ENCODE measurements at places on chromosomes 3 and 15.
A peak's percentile ranks its signal among the peaks of the same experiment; 100 is the strongest.

DNA sequence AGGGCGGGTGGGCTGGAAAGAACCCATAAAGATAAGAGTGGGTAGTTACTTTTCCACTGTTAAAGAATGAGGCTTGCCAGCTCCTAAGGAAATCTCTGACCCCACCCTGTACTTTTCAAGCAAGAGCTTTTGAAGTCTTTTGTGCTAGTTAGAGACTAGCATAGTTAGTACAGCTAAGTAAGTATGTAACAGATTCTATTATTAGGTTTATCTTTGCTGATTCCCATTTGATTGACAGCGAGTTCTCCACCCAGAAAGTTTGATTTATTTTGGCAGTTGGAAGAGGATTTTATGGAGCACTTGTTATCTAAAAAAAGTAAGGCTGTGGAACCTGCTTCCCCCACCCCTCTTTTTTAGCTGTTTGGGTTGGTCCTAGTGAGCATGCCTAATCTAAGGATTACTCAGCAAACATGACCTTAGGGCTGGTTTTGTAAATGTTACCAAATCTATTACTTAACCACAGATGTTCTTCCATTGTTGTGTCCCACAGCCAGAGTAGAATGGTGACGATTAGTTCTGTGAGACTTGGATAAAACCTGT lies 57.6 kb downstream of the FNDC3B start:
- DNase-seq, result no peak

GRCh38 chr15:70210528-70210927 lies 112.8 kb upstream of the TLE3 start:
- no peak for DNase-seq

- DNase-seq, result no peak
Observed at GRCh38 chr15:94834494-94834893, 603.1 kb downstream of the MCTP2 start.

- DNase-seq, result no peak
Observed at GRCh38 chr3:18630295-18630694, 205.2 kb upstream of the SATB1 start.

GRCh38 chr15:46296797-46297196 lies 662.0 kb downstream of the SQOR start:
- DNase-seq, result no peak

GRCh38 chr15:98455904-98456303 lies 192.4 kb upstream of the IGF1R start:
- no peak for DNase-seq

DNA sequence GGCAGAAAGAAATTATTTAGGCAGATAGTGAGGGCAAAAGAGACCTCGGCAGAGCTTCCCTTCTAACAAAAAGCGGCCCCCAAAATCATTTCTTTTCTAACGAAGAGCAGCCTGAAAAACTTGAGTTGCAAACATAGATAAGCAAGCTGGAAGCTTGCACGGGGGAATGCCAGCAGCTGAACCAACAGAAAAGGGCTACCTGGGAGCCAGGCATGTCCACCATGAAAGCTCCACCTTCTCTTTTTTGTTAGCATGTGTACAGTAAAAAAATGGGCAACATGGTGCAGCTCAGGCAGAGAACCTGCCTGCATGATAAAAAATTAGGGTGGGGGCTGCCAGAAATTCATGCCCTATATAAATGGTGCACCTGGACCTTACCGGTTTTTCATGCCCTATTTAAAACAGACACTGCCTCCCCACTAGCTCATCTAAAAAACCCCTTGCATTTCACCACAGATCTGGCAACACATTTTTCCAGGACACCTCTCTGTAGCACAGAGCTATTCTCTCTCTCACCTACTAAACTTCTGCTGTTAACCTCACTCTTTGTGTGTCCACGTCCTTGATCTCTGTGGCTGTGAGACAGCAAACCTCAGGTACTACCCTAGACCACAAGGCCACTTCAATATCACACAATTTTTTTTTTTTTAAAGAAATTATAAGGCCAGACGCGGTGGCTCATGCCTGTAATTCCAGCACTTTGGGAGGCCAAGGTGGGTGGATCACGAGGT lies 18.7 kb downstream of the SLC33A1 start:
- no peak for DNase-seq

DNA sequence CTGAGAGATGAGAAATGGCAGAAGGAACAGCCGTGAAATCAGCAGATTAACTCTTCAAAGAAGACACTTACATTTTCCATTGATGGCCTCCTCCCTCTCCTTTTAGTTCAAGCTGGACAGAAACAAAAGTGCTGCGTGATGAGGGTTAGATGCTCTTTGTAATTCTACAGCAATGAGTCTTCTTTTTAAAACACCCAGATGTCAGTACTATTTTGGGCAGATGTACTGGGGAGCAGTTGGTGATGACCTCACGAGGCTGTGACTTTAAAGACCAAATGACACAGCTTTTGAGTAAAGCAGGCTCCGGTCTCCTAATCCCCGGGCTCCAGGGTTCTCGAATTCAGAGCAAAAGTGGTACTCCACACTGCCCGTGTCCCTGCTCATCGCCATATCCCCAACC lies 198.2 kb downstream of the SLCO3A1 start:
- no peak for DNase-seq

- DNase-seq, result no peak
Observed at GRCh38 chr15:58344213-58345070, 87.3 kb upstream of the LIPC start.

GRCh38 chr15:58977887-58978286 lies 9.6 kb upstream of the RNF111 start:
- no peak for DNase-seq

GRCh38 chr3:192514754-192515663 lies 212.3 kb downstream of the FGF12 start:
- peak; percentile 45 for DNase-seq

DNA sequence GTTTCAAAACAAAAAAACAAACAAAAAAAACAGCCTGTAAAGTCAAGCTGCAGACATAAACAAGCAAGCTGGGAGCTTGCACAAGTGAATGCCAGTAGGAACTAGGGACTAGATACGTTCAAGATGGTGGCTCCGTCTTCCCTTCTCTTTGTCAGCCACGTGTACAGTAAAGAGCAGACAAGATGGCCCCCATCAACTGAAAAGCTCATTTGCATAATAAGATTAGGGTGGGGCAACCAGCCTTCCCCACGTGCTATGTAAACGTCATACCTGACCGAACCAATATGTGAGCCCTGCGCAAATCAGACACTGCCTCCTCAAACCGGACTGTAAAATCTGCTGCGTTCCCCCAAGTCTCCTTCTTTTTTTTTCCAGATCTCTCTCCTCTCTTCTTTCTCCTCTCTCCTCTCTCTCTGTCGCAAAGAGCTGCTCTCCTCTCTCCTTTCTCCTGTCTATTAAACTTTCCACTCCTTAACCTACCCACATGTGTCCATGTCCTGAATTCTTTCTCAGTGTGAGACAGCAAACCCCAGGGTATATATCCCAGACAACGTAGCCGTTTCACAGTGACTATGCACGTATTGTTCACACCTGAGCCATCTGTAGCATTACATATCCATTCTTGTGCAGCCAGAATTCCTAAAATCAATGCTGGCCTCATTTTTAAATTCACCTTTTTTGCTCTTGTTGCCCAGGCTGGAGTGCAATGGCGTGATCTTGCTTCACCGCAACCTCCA lies 31.2 kb upstream of the FXR1 start:
- DNase-seq, result no peak

- no peak for DNase-seq
Observed at GRCh38 chr3:8589880-8590556, 54.6 kb downstream of the SSUH2 start.

GRCh38 chr3:144403040-144403457 lies 431.4 kb downstream of the DIPK2A start:
- DNase-seq, result no peak
